Posterior cingulate gyrus (tissue), 11 donors: ENCODE measurements at places on chromosomes 5 and 9.

GRCh38 chr5:31107091-31107518, 86.4 kb upstream of the CDH6 start:
- DNase-seq = no peak

GRCh38 chr5:8729437-8729836, 816.4 kb downstream of the SEMA5A start:
- DNase-seq = no peak

GRCh38 chr5:68798877-68799843, 294.7 kb upstream of the SLC30A5 start:
- DNase-seq = no peak

- no peak for DNase-seq
Measured at GRCh38 chr9:132014218-132014805, 65.4 kb downstream of the MED27 start.

- DNase-seq = peak; percentile 63
Measured at GRCh38 chr5:176716320-176716719, 69.0 kb downstream of the TSPAN17 start.

GRCh38 chr5:63400079-63400478, 562.2 kb downstream of the HTR1A start:
- no peak for DNase-seq
